ENCODE measurements at places on chromosomes 1 and 21.

DNA sequence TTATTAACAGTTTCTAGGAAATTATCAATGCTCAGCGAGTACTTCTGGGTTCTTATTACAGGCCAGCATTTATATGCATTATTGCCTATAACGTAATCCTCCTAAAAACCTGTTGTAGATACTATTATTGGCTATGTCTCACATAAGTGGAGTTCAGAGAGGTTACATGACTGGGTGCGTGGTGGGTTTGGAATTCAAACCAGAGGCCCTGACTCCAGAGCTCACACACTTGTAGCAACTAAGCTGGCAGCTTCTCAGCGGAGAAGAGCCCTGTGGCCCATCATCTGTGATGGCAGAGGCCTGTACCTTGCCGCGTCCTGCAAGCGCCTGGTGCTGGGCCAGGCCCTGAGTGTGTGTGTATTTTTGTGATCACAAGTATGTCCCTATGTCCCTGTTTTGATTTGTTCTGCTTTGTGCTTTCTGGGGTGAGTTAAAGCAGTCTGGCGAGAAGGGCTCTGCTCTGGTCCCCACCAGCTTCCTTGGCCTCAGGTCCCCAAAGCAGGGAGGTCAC is 66.7 kb downstream of the HTR6 start:
- no peaks in the 10 kb centered on the region for H3K36me3 ChIP-seq
- no peak overlapping the region for H3K4me3 ChIP-seq
- no peak for DNase-seq
- H3K27ac ChIP-seq: peak overlapping the region; percentile 38
- no peaks in the 10 kb centered on the region for H3K27me3 ChIP-seq

GRCh38 chr1:8858888-8859706 is 19.4 kb downstream of the ENO1 start:
- H3K27ac ChIP-seq: no peak overlapping the region
- peaks cover 6% of the 10 kb centered on the region for H3K4me1 ChIP-seq
- H3K36me3 ChIP-seq: peaks cover 20% of the 10 kb centered on the region
- peak; percentile 62 for DNase-seq

DNA sequence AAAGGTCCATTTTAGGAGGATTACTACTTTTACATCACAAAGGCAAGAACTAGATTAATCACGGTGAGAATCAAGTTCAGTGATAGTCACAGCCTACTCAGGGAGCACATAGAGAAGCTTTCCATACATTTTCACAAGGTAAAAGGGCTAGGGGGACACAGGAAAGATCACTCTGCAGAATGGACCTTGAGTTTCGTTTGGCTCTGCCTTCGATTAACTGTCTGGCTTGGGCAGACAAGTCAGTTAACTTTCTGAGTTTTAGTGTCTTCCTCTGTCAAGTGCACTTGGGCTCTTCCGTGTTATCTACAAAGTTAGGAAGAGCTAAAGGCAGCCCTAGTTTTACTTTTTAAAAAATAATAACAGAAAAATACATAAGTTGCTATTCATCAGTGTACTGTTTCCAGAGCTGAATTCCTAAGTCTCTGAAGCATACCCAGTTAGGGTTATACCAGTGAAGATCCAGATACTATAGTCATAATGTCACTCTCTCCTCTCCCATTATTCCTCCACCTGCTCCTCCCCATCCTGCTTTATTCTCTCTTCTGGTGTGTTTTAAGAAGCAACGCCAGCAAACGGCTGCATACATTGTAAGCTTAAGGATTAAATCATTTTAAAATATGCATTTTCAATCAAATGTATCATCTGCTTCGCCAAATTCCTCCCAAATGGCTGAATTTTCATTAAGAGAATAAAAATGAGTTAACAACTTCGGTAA is 1.7 kb downstream of the CEP170 start:
- H3K4me1 ChIP-seq: peaks cover 26% of the 10 kb centered on the region
- H3K27ac ChIP-seq: no peak overlapping the region
- DNase-seq: peak; percentile 6
- H3K36me3 ChIP-seq: no peaks in the 10 kb centered on the region
- no peaks in the 10 kb centered on the region for H3K27me3 ChIP-seq

DNA sequence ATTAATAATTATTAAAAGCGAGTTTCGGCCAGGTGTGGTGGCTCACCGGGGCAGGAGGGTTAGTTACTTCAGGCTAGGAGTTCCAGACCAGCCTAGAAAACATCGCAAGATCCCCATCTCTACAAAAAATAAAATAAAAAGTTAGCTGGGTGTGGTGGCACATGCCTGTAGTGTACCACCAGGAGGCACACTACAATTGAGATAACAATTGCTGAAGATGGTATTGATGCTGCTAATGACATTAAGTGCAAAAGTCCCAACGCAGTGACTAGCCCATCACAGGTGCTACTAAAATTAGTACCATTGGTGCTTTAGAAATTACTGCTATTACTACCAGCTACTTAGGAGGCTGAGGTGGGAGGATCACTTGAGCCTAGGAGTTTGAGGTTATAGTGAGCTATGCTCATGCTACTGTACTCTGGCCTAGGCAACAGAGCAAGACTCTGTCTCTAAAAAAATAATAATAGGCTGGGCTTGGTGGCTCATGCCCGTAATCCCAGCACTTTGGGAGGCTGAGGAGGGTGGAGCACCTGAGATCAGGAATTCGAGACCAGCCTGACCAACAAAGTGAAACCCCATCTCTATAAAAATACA is 156.6 kb downstream of the GREM2 start:
- no peaks in the 10 kb centered on the region for H3K4me1 ChIP-seq
- H3K4me3 ChIP-seq: no peak overlapping the region
- no peaks in the 10 kb centered on the region for H3K27me3 ChIP-seq
- H3K36me3 ChIP-seq: no peaks in the 10 kb centered on the region

DNA sequence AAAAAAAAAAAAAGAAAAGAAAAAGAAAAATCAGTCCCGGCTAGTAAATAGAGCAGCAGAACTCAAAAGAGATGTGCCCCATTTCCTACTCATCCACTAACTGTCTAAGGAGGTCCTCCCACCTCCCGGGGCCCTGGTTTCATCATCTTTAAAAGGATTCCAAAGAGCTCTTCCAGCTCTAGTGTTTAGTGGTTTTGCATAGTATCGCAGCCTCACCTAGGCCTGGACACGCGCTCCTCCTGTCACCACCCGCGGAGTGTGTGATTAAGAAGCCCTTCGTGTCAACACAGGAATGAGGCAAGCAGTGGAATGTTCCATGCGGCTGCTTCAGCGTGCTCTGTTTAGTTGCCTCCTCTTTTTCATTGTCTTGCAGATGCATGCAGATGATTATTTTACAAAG is 49.0 kb downstream of the LBR start:
- no peaks in the 10 kb centered on the region for H3K36me3 ChIP-seq
- H3K4me3 ChIP-seq: no peak overlapping the region
- no peaks in the 10 kb centered on the region for H3K27me3 ChIP-seq
- no peak overlapping the region for H3K27ac ChIP-seq

- no peak for DNase-seq
- no peak overlapping the region for H3K4me3 ChIP-seq
- no peaks in the 10 kb centered on the region for H3K27me3 ChIP-seq
- H3K27ac ChIP-seq: no peak overlapping the region
- H3K4me1 ChIP-seq: peaks cover 23% of the 10 kb centered on the region
Measured at GRCh38 chr1:3590951-3591865, 20.1 kb downstream of the MEGF6 start.

DNA sequence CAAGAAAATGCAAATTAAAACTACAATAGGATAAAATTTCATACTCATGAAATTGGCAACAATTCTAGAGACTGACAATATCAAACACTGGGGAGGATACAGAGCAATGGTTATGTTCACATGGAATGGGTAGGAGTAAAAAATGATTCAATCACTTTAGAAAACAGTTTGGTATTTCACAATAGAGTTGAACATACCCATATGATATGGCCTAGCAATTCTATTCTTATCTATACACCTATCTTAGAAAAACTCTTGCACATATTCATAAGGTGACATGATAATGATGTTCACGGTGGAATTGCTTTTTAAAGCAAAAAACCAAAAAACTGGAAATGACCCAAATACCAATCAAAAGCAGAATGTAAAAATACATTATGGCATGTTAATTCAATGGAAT is 28.7 kb downstream of the PHC2 start:
- no peak for DNase-seq
- H3K4me1 ChIP-seq: no peaks in the 10 kb centered on the region
- H3K27ac ChIP-seq: no peak overlapping the region
- H3K36me3 ChIP-seq: no peaks in the 10 kb centered on the region
- no peak overlapping the region for H3K4me3 ChIP-seq
- H3K27me3 ChIP-seq: no peaks in the 10 kb centered on the region

DNA sequence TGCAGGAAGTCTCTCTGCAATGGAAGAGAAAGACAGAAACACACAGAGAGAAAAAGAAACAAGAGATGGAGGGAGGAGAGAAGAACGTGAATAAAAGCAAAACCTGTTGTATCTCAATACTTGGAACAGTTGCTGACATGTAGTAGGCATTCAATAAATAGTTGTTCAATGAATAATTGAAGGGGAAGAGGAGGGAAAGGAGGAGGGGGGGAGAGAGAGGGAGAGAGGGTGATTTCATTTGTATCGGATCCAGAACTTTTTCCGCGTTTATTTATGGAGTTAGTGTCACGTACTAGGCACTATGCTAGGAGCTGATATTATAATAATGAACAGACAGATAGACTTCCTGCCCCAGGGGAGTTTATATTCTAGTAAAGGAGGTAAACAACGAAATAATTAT is 144.1 kb downstream of the OMA1 start:
- no peak for DNase-seq
- H3K4me1 ChIP-seq: peaks cover 7% of the 10 kb centered on the region
- H3K27me3 ChIP-seq: no peaks in the 10 kb centered on the region
- no peak overlapping the region for H3K27ac ChIP-seq
- H3K4me3 ChIP-seq: no peak overlapping the region
- no peaks in the 10 kb centered on the region for H3K36me3 ChIP-seq

GRCh38 chr1:230104395-230105244 is 37.6 kb downstream of the GALNT2 start:
- no peak overlapping the region for H3K4me3 ChIP-seq
- H3K4me1 ChIP-seq: peaks cover 40% of the 10 kb centered on the region
- no peak overlapping the region for H3K27ac ChIP-seq
- no peaks in the 10 kb centered on the region for H3K27me3 ChIP-seq
- no peaks in the 10 kb centered on the region for H3K36me3 ChIP-seq

DNA sequence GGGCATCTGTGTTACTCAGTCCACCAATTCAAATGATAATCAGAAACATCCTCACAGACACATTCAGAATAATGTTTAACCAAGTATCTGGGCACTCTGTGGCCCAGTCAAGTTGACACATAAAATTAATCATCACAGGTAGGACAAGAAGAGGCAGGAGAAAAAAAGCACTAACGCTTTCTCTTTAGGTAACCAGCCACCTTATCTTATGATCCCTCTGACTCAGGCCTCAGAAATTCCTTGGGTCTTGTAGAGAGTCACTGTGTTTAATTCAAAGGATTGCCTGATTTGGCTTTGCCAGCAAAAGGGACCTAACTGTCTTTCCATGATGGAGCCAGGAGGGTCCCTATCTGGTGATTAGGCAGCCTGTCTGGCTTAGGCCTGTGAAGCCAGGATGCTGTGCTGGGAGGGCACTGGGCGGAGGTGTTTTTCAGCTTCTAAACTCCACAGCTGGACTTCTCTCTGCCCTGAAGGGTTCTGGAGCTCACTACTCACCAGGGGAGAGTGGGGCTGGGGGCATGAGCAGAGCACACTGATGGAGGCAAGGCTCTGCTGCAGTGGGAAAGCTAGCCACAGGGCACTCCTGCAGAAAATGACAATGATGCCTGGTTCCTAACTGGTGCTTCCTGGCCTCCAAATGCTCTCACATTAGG is 36.4 kb upstream of the STUM start:
- peaks cover 7% of the 10 kb centered on the region for H3K27me3 ChIP-seq
- no peak for DNase-seq
- no peak overlapping the region for H3K27ac ChIP-seq
- H3K36me3 ChIP-seq: no peaks in the 10 kb centered on the region
- H3K4me3 ChIP-seq: no peak overlapping the region

DNA sequence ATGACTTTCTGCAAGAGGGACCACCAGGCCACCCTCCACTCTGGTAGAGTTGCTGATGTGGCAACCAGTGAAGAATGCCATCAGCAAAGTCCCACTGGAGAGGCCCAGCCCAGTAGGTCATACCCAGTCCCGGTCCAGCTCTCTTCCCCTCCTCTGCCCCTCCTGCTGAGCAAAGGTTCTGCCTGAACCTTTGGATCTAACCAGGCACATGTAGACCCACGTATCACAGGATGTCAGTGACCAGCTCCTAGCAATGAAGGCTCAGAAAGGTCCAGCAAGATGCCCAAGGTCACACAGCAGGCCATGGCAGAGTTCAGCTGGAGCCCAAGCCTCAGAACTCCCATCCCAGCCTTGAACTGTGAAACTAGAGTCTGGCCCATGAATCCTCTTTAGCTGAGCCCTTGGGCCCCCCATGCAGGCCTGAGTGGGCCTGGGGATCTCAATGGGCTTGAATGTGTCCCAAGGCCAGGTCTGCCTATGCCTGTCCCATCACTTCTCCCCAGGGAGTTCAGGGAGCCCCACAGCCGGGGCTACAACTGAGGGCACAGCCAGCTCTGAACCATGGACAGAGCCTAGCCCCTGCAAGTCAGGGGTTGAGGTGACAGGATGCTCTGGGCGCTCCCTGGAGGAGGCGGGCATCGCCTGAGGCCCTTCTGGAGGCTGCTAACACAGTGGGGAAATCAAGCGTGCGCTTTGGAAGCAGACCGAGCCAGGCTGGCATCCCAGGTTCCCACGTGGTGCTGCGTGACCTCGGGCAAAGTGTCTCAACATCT is 21.4 kb upstream of the PADI1 start:
- no peak for DNase-seq
- peaks cover 7% of the 10 kb centered on the region for H3K4me1 ChIP-seq
- H3K36me3 ChIP-seq: no peaks in the 10 kb centered on the region
- H3K4me3 ChIP-seq: no peak overlapping the region

- H3K27ac ChIP-seq: no peak overlapping the region
- H3K4me1 ChIP-seq: no peaks in the 10 kb centered on the region
- H3K4me3 ChIP-seq: no peak overlapping the region
- H3K36me3 ChIP-seq: no peaks in the 10 kb centered on the region
Measured at GRCh38 chr1:245301162-245301580, 146.4 kb downstream of the KIF26B start.

- H3K27ac ChIP-seq: no peak overlapping the region
- DNase-seq: no peak
- no peaks in the 10 kb centered on the region for H3K36me3 ChIP-seq
- H3K4me1 ChIP-seq: no peaks in the 10 kb centered on the region
Measured at GRCh38 chr1:66343569-66344325, 190.2 kb upstream of the SGIP1 start.

- H3K4me3 ChIP-seq: no peak overlapping the region
- no peak for DNase-seq
- no peaks in the 10 kb centered on the region for H3K27me3 ChIP-seq
- no peaks in the 10 kb centered on the region for H3K4me1 ChIP-seq
- H3K27ac ChIP-seq: no peak overlapping the region
Measured at GRCh38 chr1:1332774-1333480, 1.8 kb downstream of the TAS1R3 start.

GRCh38 chr1:100657876-100658715 is 61.4 kb upstream of the VCAM1 start:
- no peaks in the 10 kb centered on the region for H3K36me3 ChIP-seq
- no peak overlapping the region for H3K27ac ChIP-seq
- DNase-seq: no peak
- peaks cover 3% of the 10 kb centered on the region for H3K4me1 ChIP-seq

Measured in neural progenitor cell (in vitro differentiated cells).